Fibroblast of lung (primary cell): ENCODE measurements at places on chromosomes 7 and 10. TPM values are rescaled to one million over a fixed set of nuclear protein-coding genes. Genes with fewer than 3 reads are reported as not detected.

The CCDC3 gene
- total RNA-seq = 0.26 and 0.33 TPM in 2 replicates

The CNNM1 gene
- 0.51 and 0.66 TPM in 2 replicates for total RNA-seq

The ANLN gene
- total RNA-seq = 6.2 and 21.5 TPM in 2 replicates

The TMEM270 gene
- not detected in 2 replicates for total RNA-seq

The CLDN15 gene
- total RNA-seq = 2.6 and 3.1 TPM in 2 replicates

The KLLN gene
- total RNA-seq = 0.51 and 0.66 TPM in 2 replicates

The KCNIP2 gene
- total RNA-seq = 0.77 and 1.8 TPM in 2 replicates

The AKR1D1 gene
- not detected in 2 replicates for total RNA-seq

The GUSB gene
- total RNA-seq = 20.5 and 21.8 TPM in 2 replicates

The AP4M1 gene
- 17.2 and 30.3 TPM in 2 replicates for total RNA-seq

The NDUFB8 gene
- total RNA-seq = 154 and 167 TPM in 2 replicates

The CFAP46 gene
- total RNA-seq = 0.26 and 0.66 TPM in 2 replicates

The HMX2 gene
- not detected in 2 replicates for total RNA-seq

The PNLIPRP3 gene
- total RNA-seq = not detected in 2 replicates

The POLR2J2 gene
- total RNA-seq = 1.5 and 2.1 TPM in 2 replicates

The MSMB gene
- total RNA-seq = not detected in 2 replicates

The PPP1R3C gene
- 94.5 and 125 TPM in 2 replicates for total RNA-seq
